Peyer's patch (tissue), 4 donors: ENCODE measurements at places on chromosomes 1 and 21.

DNA sequence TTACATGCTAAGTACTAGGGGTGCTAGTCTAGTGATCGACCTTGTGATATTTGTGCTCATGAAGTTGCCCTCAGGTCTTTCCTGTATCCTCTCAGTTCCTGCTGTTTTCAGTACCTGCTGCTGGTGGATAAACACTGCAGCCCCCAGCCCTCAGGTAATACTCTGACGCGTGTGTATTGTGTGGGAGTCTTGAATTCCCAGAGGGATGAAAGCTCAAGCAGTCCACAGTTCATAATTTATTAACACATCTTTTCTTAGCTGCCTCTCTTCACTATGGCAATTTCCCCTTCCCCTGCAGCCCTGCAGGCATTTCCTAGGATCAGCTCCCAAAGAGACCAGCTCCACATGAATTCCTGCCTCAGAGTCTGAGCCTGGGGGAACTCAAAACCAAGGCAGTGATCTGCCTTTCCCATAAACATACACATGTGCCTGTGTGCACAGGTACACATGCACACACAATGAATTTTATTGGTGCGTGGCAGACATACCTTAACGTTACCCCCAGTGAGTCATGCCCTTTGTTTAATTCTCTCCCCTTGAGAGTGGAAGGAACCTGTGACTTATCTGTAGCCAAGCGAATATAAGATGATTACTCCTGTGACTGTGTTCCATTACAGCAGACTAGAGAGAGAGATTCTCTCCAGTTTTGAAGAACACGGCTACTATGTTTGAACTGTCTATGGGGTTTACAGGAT, 14.1 kb upstream of the HMGCS2 start:
- no peaks in the 10 kb centered on the region for H3K27me3 ChIP-seq
- DNase-seq = no peak
- H3K36me3 ChIP-seq = no peaks in the 10 kb centered on the region
- no peak overlapping the region for H3K4me3 ChIP-seq

DNA sequence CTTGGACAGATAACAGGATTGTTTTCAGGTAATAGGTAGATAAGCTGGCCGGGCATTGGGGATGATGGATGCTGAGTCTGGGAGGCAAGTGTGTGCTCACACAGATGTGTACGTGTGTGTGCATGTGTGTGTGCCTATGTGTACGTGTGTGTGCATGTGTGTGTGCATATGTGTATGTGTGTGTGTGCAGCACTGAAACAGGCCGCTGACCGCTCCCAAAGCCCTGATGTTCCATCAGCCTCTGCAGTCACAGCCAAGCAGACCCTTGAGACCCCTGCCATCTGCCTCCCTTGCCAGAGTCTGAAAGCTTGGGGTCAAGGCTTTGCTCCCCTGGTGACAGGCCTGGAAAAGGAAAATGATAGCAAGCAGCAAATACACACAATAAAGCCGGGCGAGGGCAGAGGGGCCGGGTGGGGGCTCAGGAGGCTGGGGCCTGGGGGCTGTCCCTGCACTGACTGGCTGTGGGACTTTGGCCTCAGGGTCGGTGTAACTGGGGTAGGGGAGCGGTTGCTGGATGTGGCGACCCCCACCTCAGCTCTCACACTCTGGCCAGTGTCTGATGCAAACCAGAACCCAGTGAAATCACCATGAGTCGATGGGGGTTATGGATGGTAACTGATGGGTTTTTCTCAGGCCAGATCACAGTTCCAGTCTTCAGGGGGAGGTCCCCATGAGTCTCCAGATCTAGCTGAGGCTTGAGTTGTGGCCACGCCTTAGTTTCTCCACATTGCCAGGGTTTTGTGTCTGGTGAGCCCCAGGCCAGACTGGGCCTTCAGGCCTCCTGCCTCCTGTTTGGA, 9.2 kb upstream of the TNFRSF8 start:
- no peaks in the 10 kb centered on the region for H3K27me3 ChIP-seq
- no peak overlapping the region for H3K4me3 ChIP-seq
- H3K27ac ChIP-seq = no peak overlapping the region
- no peaks in the 10 kb centered on the region for H3K36me3 ChIP-seq
- H3K4me1 ChIP-seq = peaks cover 7% of the 10 kb centered on the region

GRCh38 chr21:34889676-34890469, 159.2 kb downstream of the RUNX1 start:
- no peaks in the 10 kb centered on the region for H3K27me3 ChIP-seq
- H3K36me3 ChIP-seq = no peaks in the 10 kb centered on the region
- peak overlapping the region; percentile 88 for H3K27ac ChIP-seq
- H3K4me1 ChIP-seq = no peaks in the 10 kb centered on the region
- DNase-seq = peak; percentile 87

DNA sequence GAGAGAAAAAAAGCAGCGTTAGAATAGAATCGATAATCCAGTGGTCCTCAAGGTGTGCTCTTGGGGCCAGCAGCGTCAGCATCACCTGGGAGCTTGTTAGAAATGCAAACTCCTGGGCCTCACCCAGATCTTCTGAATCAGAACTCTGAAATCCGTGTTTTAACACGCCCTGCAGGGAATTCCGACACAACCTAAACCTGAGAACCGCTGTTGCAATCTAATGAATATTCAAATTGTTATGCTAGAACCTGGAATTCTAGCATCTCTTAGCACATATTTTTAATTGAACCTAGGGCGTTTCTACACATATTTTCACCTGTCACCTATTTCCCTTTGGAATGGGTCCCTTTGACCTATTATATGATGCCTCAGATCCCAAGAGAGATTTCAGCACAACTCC, 175.7 kb downstream of the PSMG1 start:
- H3K27ac ChIP-seq = peak overlapping the region; percentile 71
- no peak overlapping the region for H3K4me3 ChIP-seq
- H3K4me1 ChIP-seq = peaks cover 11% of the 10 kb centered on the region
- no peaks in the 10 kb centered on the region for H3K36me3 ChIP-seq
- no peaks in the 10 kb centered on the region for H3K27me3 ChIP-seq
- DNase-seq = no peak

- DNase-seq = no peak
- H3K27me3 ChIP-seq = no peaks in the 10 kb centered on the region
- peak overlapping the region; percentile 52 for H3K4me3 ChIP-seq
- H3K27ac ChIP-seq = peak overlapping the region; percentile 77
- H3K36me3 ChIP-seq = no peaks in the 10 kb centered on the region
These were observed 38.5 kb upstream of the SYNC start for GRCh38 chr1:32741059-32741412.

GRCh38 chr21:45012662-45013259, 61.6 kb upstream of the ADARB1 start:
- no peaks in the 10 kb centered on the region for H3K36me3 ChIP-seq
- no peak overlapping the region for H3K4me3 ChIP-seq
- no peak overlapping the region for H3K27ac ChIP-seq
- no peaks in the 10 kb centered on the region for H3K27me3 ChIP-seq

DNA sequence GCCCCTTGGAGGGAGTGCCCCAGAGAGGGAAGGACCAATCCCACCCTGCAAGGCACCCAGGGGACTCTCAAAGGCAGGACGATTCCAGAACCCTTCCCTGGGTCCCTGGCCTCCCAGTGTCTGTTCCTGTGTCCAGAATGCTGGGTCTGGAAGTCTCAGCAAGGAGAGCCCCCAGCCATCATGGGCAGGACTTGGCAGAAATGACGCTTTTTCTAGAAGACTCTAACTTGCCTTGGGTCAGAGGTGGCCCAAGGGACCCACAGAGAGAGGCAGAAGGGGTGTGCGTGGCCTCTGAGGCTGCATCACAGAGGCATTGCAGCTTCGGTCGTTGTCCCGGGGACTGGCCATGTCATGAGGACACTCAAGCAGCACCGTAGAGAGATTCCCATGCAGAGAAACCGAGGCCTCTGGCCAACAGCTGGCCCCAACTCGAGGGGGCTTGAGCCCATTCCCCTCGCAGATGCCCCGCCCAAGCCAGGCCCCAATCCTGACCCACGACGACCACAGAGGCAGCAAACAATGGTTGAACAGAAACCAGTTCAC, 57.8 kb downstream of the WNT9A start:
- no peak overlapping the region for H3K27ac ChIP-seq
- no peaks in the 10 kb centered on the region for H3K36me3 ChIP-seq

DNA sequence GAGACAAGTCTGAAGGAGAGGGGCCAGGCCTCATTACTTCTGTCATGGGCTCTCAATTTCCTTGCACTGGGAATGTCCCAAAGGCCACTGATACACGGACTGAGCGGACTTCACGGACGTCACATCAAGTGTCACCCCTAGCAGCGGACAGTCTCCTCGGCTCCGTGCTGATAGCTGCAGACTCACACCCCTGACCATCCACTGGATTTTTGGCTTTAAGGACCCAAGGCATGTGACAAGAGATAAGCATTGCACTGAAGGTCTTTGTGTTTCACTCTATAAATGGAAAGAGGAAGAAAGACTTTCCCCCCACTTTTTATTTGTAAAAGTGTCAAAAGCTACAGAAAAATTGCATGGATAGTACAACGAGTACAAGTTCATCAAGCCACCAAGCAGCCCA, 200.4 kb upstream of the FGGY start:
- H3K27me3 ChIP-seq = no peaks in the 10 kb centered on the region
- no peaks in the 10 kb centered on the region for H3K36me3 ChIP-seq
- H3K4me3 ChIP-seq = no peak overlapping the region

DNA sequence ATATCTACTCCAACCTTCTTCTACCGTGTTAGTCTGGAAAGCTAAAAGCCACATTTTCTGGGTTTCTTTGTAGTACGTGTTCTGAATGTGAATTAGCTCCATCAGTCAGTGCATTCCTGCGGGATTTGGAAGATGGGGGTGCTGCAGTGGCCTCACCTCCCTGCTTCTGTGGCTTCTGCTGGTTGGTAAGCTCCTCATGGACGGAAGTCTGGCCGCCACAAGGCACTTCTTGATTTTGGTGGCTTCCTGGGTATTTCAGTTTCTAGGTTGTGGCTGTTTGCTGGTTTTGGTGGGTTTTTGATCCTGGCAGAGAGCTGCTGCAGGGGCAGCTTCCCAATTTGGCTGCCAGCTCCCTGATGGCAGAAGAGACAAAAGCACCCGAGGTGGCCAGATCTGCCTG, 20.9 kb upstream of the TACSTD2 start:
- no peaks in the 10 kb centered on the region for H3K27me3 ChIP-seq
- no peaks in the 10 kb centered on the region for H3K4me1 ChIP-seq
- DNase-seq = no peak

DNA sequence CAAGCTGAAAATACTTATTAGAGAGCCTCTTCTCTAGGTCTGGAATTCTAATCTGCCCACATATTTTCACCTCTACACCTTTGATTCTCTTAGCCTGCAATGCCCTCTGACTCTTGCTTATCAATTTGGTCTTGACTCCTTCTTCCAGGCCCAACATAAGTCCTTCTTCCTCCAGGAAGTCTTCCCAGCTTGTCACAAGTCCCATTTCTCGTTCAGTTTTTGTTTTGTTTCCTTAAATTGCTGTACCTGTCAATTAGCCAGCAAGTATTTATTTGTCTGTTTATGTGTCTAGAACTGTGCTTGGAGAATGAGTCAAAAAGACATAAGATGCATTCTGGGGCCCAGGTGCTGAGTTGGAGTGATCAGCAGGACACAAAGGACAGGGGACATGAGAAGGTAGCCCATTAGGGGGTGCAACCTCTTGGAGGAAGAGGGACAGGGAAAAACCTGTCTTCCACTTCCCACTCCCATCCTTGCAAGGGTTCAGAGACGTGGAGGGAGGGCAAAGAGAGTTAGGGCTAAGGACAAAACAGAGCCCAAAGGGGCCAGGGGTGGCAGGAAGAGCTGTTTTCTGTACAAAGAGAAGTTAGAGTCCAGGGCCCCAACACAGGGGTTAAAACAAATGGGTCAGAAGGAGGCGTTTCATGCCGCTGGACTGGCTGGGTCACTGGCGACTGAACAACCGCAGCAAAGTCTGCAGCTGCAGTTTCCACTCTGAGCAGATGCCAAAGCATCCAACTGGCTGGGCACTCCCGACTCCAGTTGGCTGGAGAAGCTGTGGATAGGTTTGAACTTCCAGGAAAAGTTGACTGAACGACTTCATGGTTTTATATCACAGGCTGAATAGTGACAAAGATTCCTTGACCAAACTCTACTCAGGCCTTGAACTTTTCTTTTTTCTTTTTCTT, 10.7 kb upstream of the CNR2 start:
- peaks cover 9% of the 10 kb centered on the region for H3K4me1 ChIP-seq
- H3K4me3 ChIP-seq = no peak overlapping the region
- H3K27ac ChIP-seq = no peak overlapping the region

- no peaks in the 10 kb centered on the region for H3K27me3 ChIP-seq
- DNase-seq = no peak
- H3K4me1 ChIP-seq = peaks cover 4% of the 10 kb centered on the region
- H3K4me3 ChIP-seq = no peak overlapping the region
- no peaks in the 10 kb centered on the region for H3K36me3 ChIP-seq
- H3K27ac ChIP-seq = no peak overlapping the region
These were observed 9.9 kb downstream of the IBA57 start for GRCh38 chr1:228175316-228176023.

GRCh38 chr1:40386359-40386723, 12.8 kb downstream of the SMAP2 start:
- peak overlapping the region; percentile 6 for H3K4me3 ChIP-seq
- H3K36me3 ChIP-seq = no peaks in the 10 kb centered on the region
- H3K4me1 ChIP-seq = peaks cover 56% of the 10 kb centered on the region
- DNase-seq = no peak

DNA sequence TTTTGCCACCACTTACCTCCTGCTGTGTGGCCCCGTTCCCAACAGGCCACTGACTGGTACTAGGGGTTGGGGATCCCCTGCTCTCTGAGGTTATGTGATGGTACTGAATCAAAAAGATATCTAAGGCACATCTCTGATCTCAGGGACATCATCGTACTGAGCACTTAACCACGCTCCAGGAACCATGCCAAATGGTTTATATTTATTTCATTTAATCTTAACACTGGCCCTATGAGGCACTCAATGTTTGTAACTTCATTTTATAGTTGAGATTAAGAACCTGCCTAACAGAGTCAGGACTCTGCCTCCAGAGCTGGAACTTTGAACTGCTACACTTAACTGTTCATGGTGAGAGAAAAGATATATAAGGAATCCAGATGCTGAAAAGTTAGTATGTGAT, 98.0 kb upstream of the HP1BP3 start:
- H3K4me1 ChIP-seq = no peaks in the 10 kb centered on the region
- peaks cover 6% of the 10 kb centered on the region for H3K36me3 ChIP-seq
- no peak overlapping the region for H3K27ac ChIP-seq
- no peak for DNase-seq
- H3K4me3 ChIP-seq = no peak overlapping the region

- H3K27me3 ChIP-seq = no peaks in the 10 kb centered on the region
- H3K4me1 ChIP-seq = no peaks in the 10 kb centered on the region
- H3K4me3 ChIP-seq = no peak overlapping the region
- no peak overlapping the region for H3K27ac ChIP-seq
- H3K36me3 ChIP-seq = no peaks in the 10 kb centered on the region
These were observed 38.7 kb upstream of the TTC34 start for GRCh38 chr1:2840036-2840809.

- H3K27me3 ChIP-seq = no peaks in the 10 kb centered on the region
- DNase-seq = peak; percentile 74
- H3K36me3 ChIP-seq = no peaks in the 10 kb centered on the region
- H3K27ac ChIP-seq = peak overlapping the region; percentile 96
- H3K4me3 ChIP-seq = peak overlapping the region; percentile 85
- peaks cover 57% of the 10 kb centered on the region for H3K4me1 ChIP-seq
These were observed 996 bp upstream of the SH3BGRL3 start for GRCh38 chr1:26278724-26279455.

GRCh38 chr1:24735156-24735508, 10.1 kb upstream of the CLIC4 start:
- no peaks in the 10 kb centered on the region for H3K27me3 ChIP-seq
- no peaks in the 10 kb centered on the region for H3K4me1 ChIP-seq
- H3K36me3 ChIP-seq = no peaks in the 10 kb centered on the region
- no peak for DNase-seq
- H3K4me3 ChIP-seq = no peak overlapping the region

- no peak for DNase-seq
- peak overlapping the region; percentile 65 for H3K27ac ChIP-seq
- H3K4me3 ChIP-seq = no peak overlapping the region
- H3K36me3 ChIP-seq = peaks cover 11% of the 10 kb centered on the region
These were observed 12.8 kb downstream of the THEMIS2 start for GRCh38 chr1:27885114-27885528.
